ENCODE measurements at places on chromosomes 3 and 15.

GRCh38 chr3:32140943-32141342, 34.5 kb downstream of the GPD1L start:
- DNase-seq: no peak

DNA sequence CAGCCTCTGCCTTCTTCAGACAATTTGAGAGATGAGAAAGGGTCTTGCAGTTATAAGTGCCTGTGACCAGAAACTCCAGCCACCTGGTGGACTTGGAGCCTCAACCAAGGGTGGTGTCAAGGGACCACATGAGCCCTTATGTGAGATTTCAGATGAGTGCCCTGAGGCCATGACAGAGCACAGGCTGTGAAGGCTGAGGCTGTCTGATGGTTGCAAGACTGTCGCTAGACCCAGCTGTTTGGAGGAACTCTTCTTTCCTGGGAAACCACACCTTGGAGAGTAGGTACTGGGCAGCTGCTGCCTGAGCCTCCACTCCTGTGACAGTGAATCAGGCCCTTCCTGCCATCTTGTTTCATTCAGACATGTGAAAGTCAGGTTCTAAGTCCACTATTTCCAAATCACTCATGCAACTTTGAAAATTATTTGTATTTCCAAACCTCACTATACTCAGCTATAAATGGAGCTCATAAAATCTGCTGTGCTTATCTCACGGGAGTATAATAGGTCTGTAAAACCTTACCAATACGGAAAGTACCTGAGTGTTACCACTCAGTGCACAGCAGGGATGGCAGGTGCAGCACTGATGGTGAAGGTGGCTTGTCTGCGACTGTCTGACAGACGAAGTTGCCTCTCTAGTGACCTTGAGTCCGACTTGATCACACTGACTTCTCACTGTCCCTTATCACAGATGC, 99.4 kb downstream of the RPL39L start:
- DNase-seq: no peak

DNA sequence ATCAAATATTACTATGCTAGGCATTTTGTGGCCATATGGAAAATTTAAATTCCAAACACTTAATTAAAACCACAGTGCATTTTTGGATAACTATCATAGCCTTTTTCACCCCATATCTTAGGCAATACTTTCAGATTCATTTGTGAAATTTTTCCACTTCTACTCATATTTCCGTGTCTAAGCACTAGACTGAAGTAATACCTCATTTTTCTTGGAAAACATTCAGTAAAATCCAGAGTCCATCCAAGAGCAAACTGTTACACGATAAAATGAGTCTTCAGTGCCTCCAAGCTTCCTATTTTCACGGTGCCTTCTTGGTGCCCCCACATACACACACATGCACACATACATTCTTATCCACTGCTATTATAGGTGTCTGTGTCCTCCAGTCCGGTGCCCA, 845.9 kb downstream of the TBL1XR1 start:
- DNase-seq: no peak

DNA sequence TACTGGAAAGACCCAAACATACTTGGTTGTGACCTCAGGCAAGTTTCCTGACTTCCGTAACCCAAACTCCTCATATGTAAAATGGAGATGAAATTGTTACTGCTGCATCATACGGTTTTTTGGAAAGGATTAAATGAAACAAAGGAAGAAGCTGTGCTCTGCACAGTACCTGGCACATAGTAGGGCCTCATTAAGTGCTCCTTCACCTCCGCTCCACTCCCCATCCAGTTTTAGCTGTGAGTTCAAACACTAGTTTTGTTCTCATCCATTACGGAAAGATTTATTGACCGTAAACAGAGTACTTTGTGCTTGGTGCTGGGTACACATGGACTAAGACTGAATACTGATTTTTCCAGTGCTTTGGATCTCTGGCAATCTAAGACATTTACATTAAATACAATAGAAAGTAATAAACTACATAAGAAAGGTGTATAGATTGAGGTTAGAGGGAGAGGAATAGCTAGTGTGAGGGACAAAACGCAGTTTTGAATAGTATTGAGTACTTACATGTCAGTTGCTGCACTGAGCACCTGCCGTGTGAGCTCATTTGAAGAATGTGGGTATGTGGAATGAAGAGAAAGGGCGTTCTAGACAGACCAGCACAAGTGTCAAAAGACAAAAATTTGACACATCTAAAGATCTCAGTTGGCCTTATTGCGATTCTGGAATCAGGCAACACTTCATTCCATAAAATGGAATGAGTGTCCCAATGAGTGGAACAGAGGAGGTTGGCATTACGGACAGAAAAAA, 594 bp upstream of the ICE2 start:
- no peak for DNase-seq

- DNase-seq: no peak
Observed at GRCh38 chr3:107833043-107833442, 257.8 kb downstream of the CD47 start.

DNA sequence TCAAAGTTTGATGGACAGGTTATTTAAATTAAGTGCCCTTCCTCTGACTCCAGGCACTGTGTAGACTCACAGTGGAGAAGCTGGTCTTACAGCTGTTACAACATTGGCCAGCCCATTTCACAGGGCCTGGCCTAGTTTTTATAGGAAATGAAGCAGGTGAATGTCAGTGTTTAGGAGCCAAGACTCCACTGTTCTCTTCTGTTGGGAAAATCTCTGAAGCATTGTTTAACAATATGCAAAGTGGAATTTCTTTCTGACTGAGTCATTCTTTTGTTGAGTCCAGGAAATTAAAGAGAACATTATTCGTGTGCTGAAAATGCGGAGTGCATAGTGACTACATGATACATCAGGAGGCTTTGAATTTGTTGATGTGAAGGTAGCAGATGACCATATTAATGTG, 64.7 kb downstream of the ARRDC4 start:
- DNase-seq: no peak

- no peak for DNase-seq
Observed at GRCh38 chr15:93109336-93110102, 20.5 kb upstream of the RGMA start.

DNA sequence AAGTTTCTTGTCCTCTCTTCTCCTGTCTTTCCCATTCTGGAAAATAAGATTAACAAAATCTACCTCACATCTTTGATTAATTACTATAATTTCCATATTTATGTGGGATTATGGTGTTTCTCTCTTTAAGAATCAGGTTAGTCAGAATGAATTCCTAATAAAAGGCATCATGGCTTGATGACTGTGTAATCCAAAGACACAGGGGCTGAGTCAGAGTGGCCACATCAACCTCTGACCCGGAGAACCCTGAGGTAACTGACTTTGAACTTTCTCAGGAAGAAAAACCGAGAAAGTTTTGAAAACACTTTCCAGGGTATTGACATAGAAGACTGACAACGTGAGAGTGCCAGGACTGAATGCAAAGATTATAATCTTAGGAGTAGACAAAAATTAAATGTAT, 170.3 kb upstream of the MCTP2 start:
- no peak for DNase-seq

DNA sequence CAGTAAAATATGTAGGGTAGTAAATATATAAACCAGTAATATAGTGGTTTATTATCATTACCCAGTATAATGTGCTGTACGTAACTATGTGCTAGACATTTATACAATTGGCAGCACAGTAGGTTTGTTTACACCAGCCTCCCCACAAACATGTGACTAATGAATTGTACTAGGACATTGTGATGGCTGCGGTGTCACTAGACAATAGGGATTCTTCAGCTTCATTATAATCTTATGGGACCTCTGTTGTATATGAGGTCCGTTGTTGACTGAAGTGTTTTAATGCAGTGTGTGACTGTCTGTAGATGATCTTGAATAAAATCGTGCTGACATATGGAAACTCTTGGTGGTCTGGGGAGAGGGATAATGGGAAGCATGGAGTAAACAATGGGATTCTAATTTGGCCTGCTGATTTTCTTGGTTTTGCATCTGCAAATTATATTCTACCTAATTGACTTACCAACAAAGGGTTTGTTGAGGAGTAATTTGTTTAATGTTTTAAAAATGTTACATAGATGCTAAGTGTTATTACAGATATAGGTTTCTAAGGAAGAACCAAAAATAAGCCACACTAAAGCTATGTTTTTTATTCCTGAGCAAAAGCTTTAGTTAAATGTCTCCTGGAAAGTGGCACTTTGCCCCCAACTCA, 496.5 kb upstream of the TBL1XR1 start:
- DNase-seq: no peak

DNA sequence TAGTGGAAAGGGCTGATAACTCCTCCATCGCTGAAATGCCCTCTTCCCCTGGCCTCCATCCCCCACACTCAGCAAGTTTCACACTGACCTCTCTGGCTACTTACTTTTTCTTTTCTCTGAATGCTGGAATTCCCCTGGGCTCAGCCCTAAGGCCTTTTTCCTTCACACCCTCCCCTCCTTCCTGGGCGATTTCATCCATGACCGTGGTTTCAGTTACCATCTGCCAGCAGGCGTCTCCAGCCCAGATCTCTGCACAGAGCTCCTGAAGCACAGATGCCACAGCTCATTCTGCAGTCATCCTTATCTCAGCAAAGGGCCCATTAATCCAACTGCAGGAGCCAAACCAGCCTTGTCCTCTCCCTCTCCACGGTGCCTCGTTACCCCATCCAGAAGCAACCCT, 114.0 kb downstream of the RFTN1 start:
- DNase-seq: no peak

GRCh38 chr3:32138545-32139104, 32.2 kb downstream of the GPD1L start:
- no peak for DNase-seq

GRCh38 chr15:89515477-89515876, 19.1 kb upstream of the RHCG start:
- DNase-seq: no peak

DNA sequence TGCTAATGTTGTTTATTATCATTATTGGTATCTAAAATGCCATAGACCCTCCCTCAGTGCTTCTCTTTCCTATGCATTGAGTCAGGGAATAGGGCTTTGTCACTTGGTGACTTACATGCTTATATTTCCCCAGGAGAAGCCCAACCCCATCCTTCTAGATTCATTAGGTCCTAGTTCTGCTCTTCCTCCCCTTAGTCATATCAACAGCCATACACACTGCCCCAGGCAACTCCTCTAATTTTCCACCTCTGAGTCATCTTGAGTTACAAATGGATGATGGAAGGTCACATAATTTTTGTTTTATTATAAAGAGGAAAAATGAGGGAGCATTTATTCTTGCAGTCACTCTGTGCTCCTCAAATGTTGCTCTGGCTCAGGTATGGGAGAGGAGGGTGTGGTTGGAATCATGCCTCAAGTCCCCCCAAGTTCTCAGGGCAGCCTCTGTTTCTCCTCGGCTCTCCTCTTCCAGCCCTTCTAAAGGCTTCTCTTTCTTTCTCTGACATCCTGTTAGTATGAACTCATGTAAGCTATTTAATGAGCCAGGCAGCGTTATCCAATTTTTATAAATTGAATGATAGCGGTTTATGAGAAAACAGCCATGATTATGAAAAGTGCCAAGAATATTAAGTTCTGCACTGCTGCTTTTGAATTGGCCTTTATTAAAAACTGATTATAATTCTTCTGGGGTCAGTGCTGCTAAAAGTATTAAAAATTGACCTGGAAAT, 45.6 kb upstream of the FSTL1 start:
- no peak for DNase-seq

- no peak for DNase-seq
Observed at GRCh38 chr15:94086341-94086740, 145.0 kb upstream of the MCTP2 start.

DNA sequence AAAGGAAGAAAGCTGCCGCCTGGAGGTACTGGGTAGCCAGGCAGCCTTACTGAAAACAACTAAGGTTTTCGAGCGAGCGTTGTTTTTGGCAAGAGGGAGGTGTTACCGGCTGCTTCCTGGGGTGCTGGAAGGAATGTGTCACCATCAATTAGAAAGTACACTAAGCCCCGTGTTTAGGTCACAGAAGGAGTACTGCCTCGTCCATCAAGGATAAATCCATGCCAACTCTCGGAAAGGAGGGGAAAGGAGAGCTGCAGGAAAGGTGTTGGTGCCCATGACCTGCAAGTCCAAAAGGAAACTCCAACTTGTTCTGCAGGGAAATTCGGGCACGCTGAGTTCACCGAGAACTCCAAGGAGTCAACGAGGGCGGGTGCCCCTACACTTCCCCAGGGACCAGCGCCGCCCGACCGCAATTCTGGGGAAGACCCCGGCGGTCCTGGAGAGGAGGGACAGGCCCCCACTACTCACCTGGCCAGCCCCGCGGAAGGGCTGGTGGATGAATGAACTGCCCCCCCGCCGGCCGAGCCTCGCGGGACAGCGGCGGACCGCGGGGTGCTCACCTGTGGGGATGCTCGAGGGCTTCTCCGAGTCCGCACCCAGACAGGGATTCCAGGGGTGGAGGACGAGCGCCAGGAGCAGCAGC, 542 bp downstream of the PLOD2 start:
- no peak for DNase-seq

GRCh38 chr3:129526121-129526900, 2.1 kb upstream of the RHO start:
- DNase-seq: no peak

DNA sequence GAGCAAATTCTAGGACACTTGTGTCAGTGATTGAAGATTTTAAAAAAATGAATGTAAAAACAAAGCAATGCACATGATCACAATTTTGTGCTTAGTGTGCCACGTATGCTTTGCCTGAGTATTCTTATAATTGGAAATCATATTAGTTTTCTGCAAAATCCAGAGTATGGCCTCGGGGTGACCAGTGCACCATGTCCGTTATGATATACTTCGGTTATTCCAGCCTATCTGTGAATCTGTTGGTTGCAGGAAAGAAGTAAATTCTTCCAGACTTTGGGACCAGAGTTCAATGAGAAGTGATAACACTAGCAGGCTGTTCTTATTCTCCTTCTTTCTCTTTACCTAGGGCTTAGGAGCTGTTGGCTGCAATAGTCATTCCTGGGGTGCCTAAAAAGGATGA, 152.0 kb upstream of the TMC3 start:
- no peak for DNase-seq

- no peak for DNase-seq
Observed at GRCh38 chr15:43255376-43255775, 11.4 kb downstream of the TGM5 start.

DNA sequence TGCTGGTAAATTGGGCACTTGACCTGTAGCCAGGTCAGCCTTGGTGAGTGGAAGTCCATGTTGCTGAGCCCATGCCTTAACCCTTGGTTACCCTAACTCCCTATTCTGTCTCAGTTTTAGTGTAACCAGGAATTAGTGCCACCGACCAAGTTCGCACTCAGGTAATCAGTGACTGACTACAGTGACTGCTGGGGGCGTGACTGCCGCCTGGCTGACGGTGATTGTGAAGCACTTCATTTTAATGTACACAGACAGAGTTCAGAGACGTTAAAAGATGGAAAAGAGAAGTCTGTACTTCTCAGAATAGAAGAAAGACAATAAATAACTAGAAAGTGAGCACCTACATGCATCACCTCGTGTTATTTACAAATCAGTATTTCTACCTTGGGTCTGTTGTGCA, 17.3 kb downstream of the CFAP161 start:
- no peak for DNase-seq
